NCI-H526 (cell line): ENCODE measurements at places on chromosomes 11 and 22.

- DNase-seq: no peak
These were observed 305.3 kb downstream of the ETS1 start for GRCh38 chr11:128282053-128282452.

DNA sequence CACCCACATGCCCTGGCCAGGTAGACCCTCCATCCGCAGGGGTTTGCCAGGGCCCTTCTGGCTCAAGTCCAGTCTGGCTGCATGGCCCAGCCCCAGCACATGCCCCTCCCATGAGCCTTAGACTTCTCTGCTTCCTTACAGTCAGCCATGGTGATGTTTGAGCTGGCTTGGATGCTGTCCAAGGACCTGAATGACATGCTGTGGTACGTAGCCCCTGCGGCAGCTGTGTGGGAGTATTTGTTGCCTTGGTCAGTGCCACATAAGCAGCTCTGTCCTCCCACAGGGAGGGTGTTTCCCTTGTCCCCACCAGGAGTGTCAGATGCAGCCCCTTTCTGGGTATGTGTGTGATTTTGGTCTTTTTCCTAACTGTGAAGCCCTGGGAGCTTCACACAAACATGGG is 17.5 kb downstream of the CDC45 start:
- DNase-seq: no peak

DNA sequence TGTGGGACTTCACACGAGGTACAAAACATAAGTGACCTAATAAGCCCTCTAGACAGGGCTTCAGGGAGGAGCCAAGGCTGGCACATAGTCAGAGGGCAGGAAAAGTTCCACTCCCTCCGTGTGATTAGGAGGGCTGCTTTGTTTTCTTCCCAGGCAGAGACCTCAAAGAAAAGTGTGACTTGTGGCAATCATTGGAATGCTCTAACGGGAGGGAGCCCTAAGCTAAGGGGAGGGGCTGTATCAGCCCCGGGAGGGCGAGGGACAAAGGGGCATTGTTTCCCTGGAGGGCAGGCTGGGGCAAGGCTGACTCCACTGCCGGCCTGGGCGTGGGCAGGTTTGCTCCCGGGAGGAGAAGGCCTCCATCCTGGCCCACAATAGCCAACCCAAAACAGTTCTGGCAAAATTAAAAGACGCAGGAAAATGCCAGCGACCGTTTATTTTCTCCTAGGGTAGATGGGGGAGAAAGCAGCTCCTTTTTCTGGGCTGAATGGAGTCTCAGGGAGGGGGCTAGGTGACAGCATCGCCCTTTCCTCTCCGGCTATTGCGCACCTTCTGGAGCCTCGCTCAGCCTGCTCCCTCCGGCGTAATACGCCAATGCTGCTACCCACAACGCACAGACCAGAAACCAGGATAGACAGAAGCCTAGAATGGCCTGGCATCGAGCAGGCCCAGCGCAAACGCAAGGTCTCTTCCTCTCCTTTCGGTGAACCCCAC is 60.2 kb downstream of the ENDOD1 start:
- peak; percentile 86 for DNase-seq

- no peak for DNase-seq
These were observed 53.1 kb downstream of the SHANK2 start for GRCh38 chr11:71199226-71199820.

- DNase-seq: peak; percentile 97
These were observed 71.0 kb downstream of the JAM3 start for GRCh38 chr11:134139873-134140331.

GRCh38 chr22:49344656-49345055 is 483.0 kb downstream of the BRD1 start:
- no peak for DNase-seq

DNA sequence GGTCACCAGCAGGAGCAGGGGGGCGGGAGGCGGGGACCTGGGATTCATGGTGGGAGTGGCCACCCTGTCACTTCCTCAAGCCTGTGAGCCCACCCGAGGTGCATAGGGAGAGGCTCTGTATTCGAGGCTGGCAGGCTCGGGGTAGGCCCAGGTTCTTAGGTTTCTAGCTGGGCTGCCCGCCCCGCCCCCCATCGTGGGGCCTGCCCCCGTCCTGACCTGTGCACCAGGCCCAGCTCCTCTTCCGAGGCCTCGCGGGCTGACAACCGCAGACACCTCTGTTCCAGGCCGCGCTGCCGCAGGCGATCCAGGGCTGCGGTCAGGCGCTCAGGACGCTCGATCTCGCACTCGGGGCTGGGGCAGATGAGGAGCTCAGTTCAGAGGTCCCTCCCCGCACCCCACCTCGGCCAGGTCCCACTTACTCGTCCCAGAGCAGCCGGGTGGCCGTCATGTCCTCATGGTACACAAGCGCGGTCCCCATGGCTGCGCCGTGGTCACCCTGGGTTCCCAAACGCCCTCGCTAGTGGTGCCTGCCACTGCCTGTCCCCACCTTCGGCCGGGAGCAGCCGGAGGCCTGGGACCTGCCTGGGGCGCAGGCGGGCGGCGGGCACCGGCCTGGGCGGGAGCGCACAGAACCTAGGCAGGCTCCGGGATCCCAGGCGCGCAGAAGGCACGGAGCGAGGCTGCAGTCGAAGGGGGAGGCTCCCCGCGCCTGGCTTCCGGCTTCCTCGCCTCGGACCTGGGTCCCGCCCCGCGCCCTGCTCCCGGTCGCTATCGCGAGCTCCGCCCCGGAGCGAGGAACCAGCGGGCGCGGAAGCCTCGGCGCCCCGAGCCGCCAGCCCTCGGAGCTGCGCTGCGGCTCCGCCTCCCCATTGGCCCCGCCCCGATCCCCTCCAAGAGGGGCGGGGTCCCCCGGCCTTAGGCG is at the start of gene HDAC10:
Gene HDAC10 (minus strand): TSS at position 711 of the 922 bp plus-strand sequence. CDS start 233 bp downstream, at position 478.
- DNase-seq: no peak

DNA sequence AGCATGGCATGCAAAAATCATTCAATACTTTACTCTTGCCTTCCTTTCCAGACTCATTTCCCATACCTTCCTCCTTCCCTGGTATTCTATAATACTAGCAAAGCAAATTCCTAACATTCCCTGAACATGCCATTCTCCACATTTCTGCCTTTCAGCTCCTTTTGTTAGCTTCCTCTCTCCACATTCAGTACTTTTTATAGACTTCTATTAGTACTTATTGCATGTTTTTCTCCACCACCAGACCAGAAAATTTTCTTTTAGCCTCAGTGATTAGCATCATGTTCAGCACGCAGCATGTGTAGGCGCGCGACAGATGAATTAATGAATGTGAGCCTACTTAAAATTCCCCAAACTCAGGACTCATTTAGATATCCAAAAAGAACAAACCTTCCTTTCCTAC is 935.3 kb downstream of the DLG2 start:
- no peak for DNase-seq

DNA sequence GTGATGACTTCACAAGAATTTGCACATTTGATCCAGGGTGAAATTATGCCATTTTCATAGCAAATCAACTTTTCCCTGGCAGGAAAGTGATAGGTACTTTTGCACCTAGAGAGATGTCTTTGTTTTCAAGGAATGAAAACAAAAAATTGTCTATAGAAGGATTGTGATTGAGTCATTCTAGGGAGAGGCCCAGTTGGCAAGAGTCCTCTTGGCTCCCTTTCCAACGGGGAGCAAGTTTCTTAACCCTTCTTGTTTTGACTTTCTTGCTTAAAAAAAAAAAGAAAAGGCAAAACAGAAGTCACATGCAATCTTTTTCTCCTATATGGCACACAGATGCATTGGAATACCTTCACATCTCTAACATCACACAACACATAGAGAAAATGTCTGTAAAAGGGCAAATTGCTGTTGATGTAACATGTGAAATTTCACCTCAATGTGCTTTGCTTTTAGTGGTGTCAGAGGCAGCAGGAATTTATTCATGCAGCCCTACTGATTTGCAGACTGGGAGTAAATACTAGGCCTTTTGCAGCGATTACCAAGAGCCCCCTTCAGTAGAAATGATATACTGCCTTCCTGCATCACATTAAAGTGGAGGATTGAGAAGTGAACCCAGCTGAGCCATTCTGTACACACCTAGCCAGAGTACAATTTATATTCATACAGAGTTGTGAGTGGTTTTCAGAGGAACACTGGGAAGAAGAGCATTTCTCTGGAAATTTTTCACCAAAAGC is 290.7 kb upstream of the MPPED2 start:
- no peak for DNase-seq
